Natural killer cell treated with Interleukin-12 subunit alpha and Interleukin-12 subunit beta and Interleukin-15 and Interleukin-18, amount 100 ng/mL, for 72 hours (primary cell): ENCODE measurements at places on chromosomes 3 and 15.
A peak's percentile ranks its signal among the peaks of the same experiment; 100 is the strongest.

DNA sequence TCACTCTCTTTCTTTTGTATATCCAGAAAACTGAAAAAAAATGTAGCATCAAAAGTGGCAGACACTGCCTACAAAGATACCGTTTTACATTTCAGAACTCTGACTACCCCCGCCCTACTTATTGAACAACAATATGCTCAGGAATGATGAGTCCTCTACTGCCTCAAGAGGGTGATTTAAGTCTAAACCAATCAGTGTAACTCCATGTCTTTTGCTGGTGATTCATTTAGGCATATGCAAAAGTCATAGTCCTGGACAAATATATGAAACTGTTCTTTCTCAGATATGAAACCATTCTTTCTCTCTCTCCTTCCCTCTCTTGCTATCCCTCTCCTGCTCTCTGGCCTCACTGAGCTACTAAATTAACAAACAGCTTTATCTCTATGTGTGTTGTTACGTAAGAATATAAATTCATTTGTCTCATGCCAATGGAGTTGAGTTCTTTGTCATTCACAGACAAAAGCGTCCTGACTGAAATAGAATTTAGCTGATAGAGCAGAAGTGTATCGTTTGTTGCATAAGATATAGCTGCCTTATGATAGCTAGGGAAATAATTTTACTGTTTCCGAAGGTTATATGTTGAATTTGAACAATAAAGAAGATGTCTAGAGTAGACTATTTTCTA lies 133.7 kb upstream of the OSTN start:
- DNase-seq: no peak

- no peak for DNase-seq
Measured at GRCh38 chr3:39712413-39713048, 96.9 kb upstream of the MYRIP start.

GRCh38 chr15:70802629-70803028 lies 39.3 kb upstream of the UACA start:
- DNase-seq: no peak

DNA sequence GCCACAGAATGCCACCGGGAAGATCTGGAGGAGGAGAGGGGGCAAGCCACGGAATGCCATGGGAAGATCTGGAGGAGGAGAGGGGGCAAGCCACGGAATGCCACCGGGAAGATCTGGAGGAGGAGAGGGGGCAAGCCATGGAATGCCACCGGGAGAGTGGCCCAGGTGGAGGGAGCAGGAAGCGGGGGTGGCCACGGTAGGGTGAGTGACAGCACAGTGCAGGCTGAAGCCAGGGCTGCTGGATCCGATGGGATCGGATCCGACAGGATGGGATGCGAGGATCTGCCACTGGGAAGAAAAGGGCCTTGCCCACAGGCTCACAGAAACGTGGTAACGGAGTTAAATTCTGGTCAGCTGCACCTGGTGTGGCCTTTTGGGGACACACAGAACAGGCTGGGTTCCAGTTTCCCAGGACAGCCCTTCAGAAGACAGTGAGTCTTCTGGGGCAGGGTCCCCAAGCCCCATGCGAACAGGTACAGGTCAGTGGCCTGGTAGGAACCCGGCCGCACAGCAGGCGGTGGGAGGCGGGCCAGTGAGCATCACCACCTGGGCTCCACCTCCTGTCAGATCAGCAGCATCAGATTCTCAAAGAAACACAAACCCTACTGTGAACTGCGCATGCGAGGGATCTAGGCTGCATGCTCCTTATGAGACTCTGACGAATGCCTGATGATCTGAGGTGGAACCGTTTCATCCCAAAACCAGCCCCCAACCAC lies 58.8 kb downstream of the XXYLT1 start:
- no peak for DNase-seq

GRCh38 chr15:68277603-68278344 lies at the start of gene FEM1B:
Gene FEM1B, plus strand, starts transcription at chr15:68277745. Its CDS starts 673 bp downstream, at chr15:68278418.
- DNase-seq: peak; percentile 91

GRCh38 chr15:72184165-72184811 lies 13.3 kb downstream of the GRAMD2A start:
- DNase-seq: no peak

- no peak for DNase-seq
Measured at GRCh38 chr15:55528812-55529211, 20.8 kb upstream of the DNAAF4 start.

GRCh38 chr3:130626049-130626448 lies 109.1 kb downstream of the COL6A6 start:
- no peak for DNase-seq

- DNase-seq: no peak
Measured at GRCh38 chr3:182789371-182789770, 3.9 kb upstream of the ATP11B start.

DNA sequence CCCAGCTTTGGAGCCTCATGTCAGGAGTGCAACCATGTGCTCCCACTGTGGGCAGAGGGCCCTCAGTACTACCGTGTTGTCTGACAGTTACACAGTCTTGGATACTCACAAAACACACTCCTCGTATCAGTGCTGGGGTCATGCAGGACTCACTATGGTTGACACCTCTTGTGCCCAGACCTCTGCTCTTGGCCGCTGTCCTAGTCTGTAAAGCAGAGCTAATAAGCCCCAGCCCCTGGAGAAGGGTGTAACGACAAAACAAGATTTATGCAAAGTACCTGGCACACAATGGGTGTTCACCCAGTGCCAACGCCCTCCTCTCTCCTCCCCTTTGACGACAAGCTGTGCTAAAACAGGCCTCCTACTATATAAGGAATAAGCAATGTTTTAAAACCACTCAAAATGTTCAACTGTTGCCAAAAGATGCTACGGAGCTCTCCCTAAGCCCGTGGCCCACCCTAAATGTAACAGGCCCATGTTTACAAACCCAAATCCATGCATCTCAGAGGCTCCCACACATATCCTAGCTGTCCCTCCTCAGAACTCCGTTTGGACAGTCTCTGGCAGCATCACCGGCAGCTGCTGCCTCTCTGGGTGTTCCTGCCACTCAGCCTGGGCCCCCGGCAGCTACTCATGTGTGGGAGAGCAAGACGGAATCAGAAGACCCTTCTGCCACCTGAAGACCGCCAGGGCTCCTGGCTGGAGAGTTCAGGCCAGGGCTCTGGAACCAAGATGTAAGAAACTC lies 65.8 kb downstream of the MRPL46 start:
- DNase-seq: no peak

DNA sequence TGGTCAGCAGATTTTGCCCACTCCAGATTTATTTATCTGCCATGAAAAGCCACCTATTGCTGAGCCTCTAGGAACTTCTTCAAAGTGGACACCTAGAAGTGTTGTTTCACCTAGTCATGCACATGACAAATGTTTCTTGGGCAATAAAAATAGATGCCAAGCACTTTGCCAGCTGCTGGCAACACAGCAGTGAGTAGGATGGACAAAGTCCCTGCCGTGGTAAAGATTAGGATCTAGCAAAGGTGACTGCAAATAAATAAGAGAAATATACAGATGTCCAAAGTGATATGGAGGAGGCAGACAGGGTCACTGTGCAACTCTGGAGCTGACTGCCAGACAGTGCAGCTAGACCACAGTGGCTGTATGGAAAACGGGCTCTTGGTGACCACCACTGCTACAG lies 137.9 kb downstream of the SUCLG2 start:
- DNase-seq: no peak

GRCh38 chr15:58171476-58172061 lies 33.4 kb downstream of the AQP9 start:
- no peak for DNase-seq

- DNase-seq: no peak
Measured at GRCh38 chr3:129628169-129628522, 21.7 kb upstream of the PLXND1 start.

- DNase-seq: no peak
Measured at GRCh38 chr15:69289342-69290146, 9.2 kb upstream of the PAQR5 start.

DNA sequence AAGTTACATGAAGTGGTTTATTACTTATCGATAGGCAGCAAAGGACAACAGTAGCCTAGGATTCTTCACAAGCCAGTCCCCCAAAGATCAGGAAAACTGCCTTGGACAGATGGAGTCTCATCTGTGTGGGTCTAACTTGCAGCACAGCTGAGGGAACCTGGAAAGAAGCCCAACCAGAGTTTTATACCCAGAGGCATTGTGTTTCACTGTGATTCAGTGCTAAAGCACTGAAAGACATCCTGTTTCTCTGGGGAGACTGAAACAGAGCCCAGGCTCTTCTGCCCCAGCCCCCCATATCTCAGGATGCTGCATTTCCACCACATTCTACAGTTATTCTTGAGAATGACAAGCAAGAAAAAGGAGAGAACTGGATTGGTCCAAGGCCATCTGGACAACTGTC lies 48.2 kb upstream of the PYDC2 start:
- DNase-seq: no peak

- DNase-seq: no peak
Measured at GRCh38 chr3:124861041-124861440, 26.1 kb downstream of the ITGB5 start.

DNA sequence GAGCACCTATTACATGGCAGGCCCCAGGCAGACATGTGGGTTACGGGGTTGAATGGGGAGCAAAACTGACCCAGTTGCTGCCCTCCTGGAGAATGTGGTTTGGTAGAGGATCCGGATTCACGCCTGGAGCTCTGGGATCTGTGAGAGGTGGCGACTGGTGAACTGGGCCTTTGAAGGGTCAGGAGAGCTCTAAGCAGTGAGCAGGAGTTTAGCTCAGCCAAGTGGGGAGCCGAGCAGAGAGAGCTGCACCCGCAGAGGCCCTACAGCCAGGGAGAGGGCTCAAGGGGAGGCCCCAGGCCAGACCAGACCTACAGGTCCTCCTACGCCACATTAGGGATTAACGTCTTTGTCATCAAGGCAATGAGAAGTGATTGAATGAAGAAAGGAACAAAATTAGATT lies 179.8 kb upstream of the TLE3 start:
- peak; percentile 31 for DNase-seq

DNA sequence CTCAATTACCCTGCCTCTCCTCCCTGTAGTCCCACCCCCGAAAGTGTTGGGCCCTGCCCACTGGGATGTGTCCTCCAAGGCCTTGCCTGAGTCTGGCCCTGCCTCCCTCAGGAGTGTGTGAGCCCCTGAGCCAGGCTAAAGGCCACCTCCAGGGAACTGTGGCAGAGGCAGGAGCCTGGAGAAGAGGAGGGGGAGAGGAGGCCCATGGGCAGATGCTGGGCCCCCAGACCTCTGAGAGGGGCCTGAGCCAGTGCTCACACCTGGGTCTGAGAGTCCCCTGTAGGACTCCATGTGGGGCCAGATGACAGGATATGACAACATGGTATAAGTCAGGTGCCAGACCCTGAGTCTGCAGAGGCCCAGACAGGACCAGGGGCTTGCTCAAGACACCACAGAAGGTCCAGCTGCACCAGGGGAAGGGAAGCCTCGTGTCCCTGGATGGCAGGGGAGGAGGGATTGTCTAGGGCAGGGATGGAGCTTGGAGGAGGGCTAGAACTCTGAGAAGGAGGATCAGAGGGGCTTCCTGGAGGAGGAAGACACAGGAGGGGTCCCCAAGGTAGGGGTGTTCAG lies 217.9 kb downstream of the TBC1D2B start:
- peak; percentile 22 for DNase-seq

GRCh38 chr3:96753124-96753523 lies 61.3 kb upstream of the EPHA6 start:
- no peak for DNase-seq

DNA sequence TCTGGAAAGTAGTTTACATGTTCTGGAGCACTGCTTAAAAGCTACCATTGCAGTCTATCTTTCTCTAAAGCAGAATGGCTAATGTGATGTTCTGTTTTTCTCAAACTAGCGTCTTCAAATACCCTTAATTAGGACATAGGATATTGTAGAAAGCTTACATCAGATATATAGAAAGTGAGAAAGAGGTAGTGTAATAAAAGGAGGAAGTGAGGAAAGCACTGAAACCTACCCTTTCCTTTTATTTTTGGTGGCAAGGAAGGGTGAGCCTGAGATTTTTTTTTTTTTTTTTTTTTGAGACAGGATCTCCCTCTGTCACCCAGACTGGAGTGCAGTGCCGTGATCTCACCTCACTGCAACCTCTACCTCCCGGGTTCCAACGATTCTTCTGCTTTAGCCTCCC lies 9.4 kb downstream of the SENP2 start:
- no peak for DNase-seq

GRCh38 chr15:95935852-95936251 lies 394.6 kb upstream of the NR2F2 start:
- DNase-seq: no peak

- peak; percentile 34 for DNase-seq
Measured at GRCh38 chr3:48411606-48412374, 18.1 kb downstream of the PLXNB1 start.

DNA sequence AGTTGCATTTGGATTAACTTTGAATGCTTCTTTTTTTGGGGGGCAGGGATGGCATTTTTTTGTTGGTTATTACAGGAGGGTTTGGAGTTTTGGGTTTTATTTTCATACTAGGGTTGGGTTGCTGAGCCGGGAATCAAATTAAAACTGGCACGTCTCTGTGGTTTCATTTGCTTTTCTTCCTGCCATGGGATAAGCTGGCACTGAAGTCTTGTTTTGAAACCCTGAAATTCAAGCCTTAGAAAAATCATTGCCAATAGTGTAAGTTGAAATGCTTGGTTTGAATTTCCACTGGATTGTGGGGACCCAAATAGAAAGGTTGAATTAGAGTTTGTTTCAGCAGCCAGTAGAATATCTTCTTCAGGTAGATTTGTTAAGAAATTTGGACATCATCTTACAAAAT lies 193.1 kb upstream of the DCBLD2 start:
- no peak for DNase-seq

DNA sequence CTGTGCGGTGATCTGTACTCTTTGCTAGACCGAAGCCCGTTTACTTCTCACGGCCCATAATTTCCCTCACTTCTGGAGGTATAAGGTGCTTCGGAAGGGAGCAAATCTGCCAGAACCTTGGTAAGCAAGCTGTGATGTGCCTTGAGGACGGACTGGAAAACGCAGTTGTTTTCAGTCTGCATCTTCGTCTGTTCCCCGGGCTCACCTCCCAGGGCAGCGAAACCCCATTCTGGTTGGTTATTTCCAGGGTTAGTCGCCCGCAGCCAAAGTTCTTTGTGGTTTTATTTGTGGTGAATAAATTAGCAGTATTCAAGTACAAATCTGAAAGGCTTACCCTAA lies 401 bp downstream of the RAMAC start:
- DNase-seq: no peak

GRCh38 chr3:44236485-44236908 lies 5.2 kb upstream of the TOPAZ1 start:
- DNase-seq: no peak

DNA sequence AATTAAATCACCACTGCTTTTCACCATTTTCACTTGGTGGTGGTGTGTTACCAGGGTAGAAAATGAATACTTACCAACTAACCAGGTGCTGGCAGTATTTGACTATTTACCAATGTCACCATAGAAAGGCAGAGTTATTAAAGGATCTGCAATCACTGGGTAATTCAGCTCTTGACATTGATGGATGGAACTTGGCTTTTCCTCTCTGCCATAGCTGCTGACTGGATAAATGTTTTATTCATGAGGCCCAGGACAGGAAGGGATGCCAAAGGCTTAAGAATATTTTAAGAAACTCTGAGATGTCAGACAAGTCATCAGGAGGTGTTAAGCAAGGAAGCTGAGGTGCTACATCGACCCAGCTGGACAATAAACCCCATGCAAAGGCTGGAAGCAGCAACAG lies 495.5 kb upstream of the CFAP20DC start:
- no peak for DNase-seq
